ENCODE measurements at places on chromosomes 5 and 9.

- DNase-seq: no peak
These were observed 49.1 kb upstream of the GADD45G start for GRCh38 chr9:89555451-89556375.

DNA sequence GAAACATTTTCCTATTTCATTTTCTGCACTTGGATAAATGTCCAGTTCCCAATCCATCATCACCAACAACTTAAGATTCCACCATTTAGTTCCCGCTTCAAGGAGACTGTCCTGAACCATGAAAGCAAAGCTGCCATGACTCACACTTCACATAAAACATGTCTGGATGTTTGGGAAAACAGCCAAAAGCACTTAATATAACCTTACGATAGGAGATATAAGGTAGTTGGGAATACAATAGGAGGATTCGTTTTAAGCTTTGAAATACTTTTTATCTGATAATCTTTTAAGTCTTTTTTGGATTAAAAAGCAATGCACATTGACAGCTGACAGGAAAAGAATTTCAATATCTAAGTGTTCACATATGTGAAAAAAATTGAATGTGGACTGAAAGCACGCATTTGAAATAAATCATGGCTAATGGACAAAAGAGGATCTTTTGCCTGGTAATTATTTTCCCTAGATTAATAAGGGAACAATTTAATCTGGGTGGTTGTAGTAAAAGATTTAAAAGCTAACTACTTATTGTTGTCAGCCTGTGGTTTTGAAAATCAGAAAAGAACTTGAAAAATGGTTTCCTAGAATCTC lies 17.3 kb upstream of the TGFBI start:
- no peak for DNase-seq

- no peak for DNase-seq
These were observed 48.9 kb downstream of the PFDN1 start for GRCh38 chr5:140253985-140254384.

- DNase-seq: no peak
These were observed 114.6 kb upstream of the SAP30L start for GRCh38 chr5:154331232-154331631.

DNA sequence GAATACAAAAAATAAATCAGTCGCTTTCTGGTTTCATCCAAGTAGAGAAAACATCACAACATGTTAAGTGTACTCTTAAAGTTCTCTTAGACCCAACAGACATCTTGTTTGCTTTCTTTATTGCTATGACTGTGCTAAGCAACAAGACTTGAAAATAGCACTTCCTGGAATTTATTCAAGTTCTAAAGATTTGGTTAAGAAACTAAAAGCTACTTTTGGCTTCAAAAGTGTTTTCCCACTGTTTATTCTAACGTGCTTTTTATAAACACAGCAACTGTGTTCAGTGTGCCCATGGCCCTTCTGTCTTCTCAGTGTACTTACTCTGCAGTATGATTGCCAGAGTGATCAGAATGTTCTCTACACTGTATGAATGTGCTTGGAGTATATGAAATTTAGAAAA lies 109.8 kb downstream of the GIN1 start:
- no peak for DNase-seq

GRCh38 chr5:144451187-144451973 lies 280.7 kb downstream of the KCTD16 start:
- DNase-seq: no peak

DNA sequence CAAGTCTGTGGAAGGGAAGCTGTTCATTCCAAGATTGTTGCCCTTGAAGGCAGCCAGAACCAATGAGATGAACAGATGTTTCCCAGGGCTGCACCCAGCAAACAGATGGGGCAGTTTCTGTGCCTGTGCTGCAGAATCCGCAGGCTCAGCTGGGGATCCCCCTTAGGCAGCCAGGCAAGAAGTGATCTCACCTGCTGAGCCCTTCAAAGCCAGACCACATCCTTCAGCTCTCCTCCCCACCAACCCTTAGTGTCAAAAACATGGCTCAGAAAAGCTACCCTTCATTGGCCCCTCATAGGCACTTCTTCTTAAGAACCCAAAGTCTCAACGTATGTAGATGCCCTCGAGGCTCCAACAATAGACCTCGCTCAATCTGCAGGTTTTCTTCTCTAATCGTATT lies 626.7 kb downstream of the CCDC171 start:
- no peak for DNase-seq

DNA sequence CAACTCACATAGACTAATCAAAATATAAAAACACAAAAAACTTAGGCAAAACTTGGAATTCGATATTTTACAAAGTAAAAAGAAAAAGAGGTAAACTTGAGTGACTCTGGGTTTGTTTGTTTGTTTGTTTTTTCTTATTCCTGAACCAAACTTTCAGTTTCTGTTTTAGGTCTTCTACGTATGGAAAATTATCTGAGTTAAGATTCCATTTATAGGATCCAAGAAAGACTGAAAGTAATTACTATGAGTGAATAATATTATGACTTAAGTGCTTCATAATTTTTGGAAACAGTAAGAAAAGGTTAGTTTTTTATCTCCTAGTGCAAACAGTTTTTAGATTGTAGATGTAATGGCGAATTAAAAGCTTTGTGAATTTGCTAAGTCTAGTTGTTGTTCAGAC lies 13.2 kb downstream of the ST8SIA4 start:
- DNase-seq: no peak

DNA sequence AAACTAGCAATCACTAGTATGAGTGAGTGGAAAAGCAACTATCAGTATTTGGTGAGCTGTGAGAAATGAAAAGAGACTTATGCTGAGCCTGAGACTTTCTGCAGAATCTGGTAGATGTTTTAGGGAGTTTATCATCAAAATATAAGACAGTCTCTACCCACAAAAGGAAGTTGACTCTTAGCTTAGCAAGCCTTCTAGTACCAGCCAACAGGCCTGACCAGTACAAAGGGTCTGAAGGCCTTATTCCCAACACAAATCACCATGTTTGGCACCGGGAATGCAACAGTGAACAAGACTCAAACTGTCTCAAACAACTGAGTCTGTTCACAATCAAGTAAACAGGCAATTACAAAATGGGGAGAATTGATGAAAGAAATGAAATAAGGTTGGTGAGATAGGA lies 244.4 kb downstream of the CWC27 start:
- DNase-seq: no peak

DNA sequence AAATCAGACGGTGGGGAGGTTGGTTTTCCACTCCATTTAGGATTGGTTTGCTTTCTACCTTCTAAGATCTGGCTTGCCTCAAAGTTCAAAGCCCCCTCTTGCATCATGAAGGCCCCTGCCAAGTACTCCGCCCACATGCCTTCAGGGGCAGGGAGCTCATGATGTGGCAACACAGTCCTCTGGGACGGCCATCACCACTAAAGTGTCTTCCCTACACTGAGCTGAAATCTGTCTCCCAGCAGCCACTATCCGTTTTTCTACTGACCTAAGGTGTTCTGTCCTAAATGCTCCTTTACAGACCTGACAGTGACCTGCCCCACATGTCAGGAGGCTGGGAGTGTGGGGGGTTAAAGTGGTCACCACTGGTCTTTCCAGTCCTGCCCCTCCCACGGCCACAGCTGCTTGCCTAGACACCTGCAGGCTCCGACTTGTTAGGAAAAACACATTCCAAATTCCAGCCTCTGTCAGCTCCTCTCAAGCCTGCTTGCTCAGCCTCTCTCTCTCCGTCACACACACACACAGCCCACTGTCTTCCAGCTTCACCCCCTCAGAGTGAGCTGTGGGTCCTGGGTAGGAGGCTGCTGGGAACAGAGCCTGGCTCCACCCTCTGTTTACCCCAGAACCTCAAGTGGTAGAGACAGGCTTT lies 44.9 kb downstream of the SHB start:
- no peak for DNase-seq

GRCh38 chr9:123475407-123475806 lies 119.4 kb downstream of the CRB2 start:
- no peak for DNase-seq

DNA sequence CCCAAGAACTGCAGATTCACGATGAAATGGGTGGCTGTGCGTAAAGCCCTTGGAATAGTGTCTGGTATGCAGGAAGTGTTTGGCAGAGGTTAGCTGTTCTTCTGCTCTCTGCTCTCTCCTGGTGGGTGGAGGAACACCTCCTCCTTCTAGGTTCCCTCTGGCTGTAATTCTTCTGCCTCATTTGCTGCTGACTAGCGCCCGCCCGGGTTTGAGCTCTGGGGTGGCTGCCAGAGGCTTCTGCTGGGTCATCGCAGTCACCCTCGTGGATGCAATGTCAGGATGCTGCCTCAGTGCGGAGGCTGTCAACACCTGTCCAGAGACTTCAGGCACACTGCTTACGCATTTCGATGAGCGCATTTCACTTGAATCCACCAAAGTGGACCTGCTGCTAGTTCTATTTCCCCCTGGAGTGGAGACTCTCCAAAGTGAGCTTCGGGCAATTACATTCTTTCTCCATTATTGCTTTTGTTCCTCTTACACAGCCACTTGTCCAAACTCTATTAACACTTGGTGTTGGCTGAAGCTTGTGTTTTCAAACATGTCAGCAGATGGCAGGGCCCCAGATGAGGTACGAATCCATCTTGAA lies 11.7 kb downstream of the DOCK2 start:
- no peak for DNase-seq

DNA sequence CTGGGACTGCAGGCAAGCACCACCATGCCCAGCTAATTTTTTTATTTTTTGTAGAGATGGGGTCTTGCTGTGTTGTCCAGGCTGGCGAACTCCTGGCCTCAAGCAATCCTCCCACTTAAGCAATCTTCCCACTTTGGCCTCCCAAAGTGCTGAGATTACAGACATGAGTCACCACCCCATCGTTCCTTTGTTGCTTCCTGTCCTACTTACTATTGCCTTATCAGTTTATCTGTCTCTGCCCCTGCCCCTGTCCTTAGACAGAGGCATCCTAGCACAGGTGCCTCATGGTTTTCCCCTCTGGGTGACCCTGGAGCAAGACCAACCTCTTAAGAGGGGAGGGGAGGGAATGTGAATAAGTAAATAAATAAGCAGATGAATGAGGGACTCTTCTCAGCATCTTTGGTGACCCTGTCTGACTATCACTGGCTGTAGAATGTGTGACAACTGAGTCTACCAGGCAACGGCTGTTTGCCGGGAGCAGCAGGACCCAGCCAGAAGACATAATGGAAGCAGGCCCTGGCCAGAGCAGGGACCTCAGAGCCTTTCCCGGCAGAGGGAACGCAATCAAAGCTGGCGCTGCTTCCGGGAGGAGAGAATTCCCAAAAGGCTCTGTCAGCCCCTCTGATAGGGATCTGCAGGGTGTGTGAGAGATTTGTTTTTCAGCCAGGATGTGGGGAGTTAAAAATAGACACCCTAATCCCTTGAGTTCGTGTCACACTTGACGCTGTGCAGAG lies 43.8 kb upstream of the DAB2IP start:
- DNase-seq: no peak

- DNase-seq: no peak
These were observed 18.1 kb downstream of the NFIL3 start for GRCh38 chr9:91405343-91406077.

DNA sequence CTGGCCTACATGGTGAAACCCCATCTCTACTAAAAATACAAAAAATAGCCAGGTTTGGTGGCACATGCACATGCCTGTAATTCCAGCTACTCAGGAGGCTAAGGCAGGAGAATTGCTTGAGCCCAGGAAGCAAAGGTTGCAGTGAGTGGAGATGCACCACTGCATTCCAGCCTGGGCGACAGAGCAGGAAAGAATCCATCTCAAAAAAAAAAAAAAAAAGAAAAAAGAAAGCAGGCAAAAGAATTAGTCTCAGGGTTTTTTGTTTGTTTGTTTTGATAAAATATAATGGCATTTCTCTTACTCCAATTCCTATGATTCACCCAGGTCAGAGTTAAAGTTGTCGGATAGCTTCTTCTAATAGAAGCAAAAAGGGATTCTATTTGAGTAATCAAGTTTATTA lies 67.0 kb upstream of the ATG10 start:
- no peak for DNase-seq

- no peak for DNase-seq
These were observed 35.2 kb upstream of the PAM start for GRCh38 chr5:102719886-102720285.

GRCh38 chr5:116738615-116739261 lies 164.1 kb upstream of the SEMA6A start:
- DNase-seq: no peak

All from HuH-7.5 (cell line).